ENCODE measurements at places on chromosomes 7 and 10.

- DNase-seq: no peak
Observed at GRCh38 chr7:149495785-149496641, 1.6 kb downstream of the ZNF746 start.

DNA sequence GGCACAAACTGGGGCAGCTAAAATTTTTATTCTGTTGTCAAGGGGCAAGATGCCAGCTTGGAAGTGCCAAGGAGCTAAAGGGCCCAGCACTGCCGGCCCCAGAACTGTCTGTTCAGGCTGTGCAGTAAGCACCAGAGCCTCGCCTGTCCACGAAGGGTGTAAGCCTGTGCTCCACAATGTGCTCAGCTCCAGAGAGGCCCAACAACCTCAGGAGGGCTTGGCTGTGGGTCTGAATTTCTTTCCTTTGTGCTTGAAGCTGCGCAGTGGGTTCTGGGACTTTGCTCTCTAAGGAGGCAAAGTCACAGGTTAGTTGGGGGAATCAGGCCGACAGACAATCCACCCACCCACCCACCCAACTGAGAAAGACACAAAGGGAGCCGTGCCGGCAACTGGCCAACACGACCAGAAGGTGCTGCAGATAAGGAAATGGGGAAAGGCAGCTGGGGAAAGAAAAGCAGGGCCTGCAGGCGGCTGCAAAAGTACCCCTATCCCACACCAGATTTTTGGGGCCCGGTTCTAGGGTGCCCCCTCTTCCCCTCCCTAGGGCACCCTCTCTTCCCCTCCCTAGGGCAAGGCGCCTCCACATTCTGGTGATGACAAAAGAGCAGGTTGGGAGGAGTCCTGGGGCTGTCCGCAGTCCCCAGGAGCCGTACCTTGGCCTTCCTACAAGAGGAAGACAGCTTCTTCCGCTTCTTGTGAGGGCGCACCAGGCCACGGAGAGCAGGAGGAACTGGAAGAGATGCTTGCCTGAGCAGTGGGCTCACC is 7.7 kb downstream of the DDX56 start:
- DNase-seq: no peak

DNA sequence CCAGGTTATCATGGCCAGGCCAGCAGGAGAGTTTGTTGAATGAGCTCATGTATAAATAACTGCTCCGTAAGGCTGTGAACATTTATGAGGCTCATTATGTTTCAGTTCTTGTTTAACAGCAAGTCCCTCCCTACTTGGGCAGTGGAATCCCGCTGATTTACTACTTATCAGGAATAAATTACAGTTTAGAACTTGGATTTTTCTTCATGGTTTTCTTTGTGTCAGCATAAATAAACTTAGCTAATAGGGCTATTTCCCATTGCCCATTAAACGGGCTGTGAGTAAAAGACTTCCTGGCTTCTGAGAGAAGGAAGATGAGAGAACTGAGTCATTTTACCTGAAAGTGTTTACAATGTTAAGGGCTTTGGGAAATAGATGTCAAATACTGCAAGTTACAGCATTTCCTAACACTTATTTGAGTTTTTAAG is 701.6 kb upstream of the ANKRD30A start:
- no peak for DNase-seq

DNA sequence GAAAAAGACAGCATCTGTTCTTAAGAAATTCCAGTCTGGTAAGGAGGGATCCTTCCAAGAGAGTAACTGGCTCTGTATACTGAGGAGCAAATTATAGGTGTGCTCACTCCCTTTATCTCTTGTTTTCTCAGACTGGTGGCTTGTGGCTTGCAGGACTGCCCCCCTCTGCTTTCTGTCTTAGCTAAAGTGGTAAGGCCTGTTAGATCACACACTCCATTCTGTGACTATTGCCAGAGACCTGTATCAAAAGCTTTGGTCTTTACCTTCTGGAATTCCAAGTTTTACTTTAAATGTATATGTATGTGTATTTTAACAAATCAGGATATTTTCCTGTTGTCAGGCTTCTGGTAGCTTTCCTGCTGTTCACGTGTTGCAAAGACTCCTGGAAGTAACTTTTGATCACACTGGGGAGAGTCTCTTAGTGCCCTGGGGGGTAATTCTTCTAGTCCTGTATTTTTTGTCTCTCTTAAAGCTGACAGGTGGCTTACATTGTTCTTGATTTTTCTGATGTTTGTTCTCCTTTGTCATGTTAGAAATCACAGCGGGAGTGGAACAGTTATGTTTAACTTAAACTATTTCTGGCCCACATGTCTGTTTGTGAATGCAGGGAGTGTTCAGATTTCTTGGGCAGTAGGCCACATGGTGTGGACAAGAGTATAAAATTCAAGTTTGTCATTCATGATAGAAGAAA is 99.0 kb downstream of the PLPP4 start:
- no peak for DNase-seq

GRCh38 chr10:120396228-120396627 is 60.8 kb upstream of the PLPP4 start:
- no peak for DNase-seq

DNA sequence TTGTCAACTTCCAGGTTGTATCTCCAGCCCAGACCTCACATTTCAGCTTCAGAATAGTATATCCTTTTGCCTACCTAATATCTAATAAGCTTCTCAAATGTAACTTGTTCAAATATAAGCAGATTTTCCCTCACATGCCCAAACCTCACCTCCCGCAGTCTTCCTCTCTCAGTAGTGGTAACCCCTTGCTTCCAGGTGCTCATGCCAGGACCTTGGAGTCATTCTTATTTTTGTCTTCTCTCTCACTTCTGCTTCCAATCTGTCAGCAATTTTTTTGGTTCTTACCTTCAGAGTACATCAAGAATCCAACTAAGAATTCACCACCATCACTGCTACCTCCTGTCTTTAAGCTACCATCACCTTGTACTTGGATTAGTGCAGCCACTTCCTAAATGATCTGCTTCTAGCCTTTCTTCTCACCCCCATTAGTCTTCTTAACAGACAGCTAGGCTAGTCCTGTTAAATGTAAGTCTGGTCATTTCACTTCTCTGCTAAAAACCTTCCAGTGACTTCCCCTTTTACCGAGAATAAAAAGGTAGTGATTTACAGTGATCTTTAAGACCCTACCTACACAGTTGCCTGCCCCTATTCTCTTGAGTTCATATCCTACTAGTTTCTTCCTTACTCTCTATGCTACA is 14.0 kb downstream of the ANKIB1 start:
- DNase-seq: no peak

DNA sequence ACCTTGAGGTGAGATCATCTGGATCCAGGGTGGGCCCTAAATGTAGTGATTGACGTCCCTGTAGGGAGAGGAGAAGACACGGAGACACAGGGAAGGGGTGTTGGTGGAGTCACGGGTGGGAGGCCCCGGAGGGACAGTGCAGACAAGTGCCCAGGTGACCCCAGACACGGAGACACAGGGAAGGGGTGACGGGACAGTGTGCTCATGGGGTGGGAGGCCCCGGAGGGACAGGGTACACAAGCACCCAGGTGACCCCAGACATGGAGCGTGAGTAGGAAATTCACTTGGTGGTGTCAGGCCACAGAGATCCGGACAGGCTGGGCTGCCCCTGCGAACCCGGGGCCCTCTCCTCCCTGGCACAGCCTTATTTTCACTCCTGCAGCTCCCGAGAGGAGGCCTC is 176.9 kb downstream of the PTPRN2 start:
- no peak for DNase-seq

GRCh38 chr7:127512663-127513062 is 72.7 kb downstream of the GCC1 start:
- DNase-seq: no peak

GRCh38 chr7:20574784-20575720 is 40.4 kb upstream of the ABCB5 start:
- no peak for DNase-seq

Measured in stimulated activated CD4-positive, alpha-beta T cell treated with anti-CD3 and anti-CD28 coated beads, TNF-alpha, amount 100 ng/mL, for 24 hours (primary cell).